Cortex of kidney (tissue), 1 donor: ENCODE measurements at places on chromosomes 13 and 19.

GRCh38 chr19:51439021-51439465, 19.2 kb downstream of the SIGLEC8 start:
- DNase-seq = no peak

DNA sequence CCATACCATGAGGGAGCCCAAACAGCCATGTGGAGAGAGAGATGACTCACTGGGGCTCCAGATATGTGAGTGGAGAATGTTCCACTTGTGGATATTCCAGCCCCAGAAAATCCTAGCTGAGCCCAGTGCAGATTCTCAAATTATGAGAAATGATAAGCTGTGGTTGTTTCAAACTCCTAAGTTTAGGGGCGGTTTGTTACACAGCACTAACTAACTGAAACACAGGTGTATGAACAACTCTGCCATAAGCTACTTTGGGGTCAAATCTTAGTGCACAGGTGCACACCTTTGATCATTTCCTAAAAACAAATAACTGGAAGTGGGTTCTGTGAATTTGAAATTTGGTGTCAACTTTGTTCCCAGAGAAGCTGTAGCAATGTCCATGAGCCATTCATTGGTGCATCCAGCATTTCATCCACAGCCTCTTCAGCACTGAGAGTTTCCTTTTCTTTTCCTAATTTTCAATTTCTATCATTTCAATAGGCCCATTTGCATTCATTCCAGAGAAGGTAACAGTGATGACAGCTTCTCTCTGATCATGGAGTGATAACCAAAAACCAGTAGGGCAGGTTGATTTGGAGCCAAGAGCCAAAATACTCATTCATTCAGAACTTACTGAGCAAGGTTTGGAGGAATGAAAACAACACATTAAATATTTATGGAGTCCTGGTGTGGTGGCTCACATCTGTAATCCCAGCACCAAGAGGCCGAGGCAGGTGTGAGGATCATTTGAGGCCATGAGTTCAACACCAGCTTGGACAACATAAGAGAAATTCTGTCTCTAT, 8.8 kb upstream of the CLPP start:
- no peak for DNase-seq

DNA sequence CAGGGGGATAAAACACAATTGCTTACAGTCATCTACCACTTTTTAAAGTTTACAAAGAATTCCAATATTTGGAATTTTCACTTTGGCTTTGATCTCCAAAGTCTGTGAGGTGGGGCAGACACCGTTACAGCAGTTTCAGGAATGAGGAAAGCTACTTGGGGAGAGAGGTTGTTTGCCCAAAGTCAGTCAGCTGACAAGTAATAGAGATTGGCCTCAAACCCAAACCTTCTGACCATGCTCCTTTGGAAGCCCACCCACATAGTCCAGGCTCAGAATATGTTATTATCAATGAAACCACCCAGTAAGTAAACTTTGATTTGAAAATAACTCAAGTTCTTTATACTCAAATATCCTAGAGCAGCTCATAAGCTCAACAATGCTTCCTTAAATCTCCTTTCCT, 29.0 kb downstream of the RXFP2 start:
- DNase-seq = no peak

GRCh38 chr19:34274827-34275625, 20.7 kb downstream of the GARRE1 start:
- no peak for DNase-seq

- DNase-seq = no peak
These were observed 61.0 kb upstream of the F7 start for GRCh38 chr13:113044391-113045114.

GRCh38 chr19:39351537-39352064, 9.4 kb downstream of the SAMD4B start:
- no peak for DNase-seq

- DNase-seq = no peak
These were observed 21.7 kb downstream of the MAU2 start for GRCh38 chr19:19342086-19343015.

- no peak for DNase-seq
These were observed 164.6 kb downstream of the FGF14 start for GRCh38 chr13:102237230-102237629.

DNA sequence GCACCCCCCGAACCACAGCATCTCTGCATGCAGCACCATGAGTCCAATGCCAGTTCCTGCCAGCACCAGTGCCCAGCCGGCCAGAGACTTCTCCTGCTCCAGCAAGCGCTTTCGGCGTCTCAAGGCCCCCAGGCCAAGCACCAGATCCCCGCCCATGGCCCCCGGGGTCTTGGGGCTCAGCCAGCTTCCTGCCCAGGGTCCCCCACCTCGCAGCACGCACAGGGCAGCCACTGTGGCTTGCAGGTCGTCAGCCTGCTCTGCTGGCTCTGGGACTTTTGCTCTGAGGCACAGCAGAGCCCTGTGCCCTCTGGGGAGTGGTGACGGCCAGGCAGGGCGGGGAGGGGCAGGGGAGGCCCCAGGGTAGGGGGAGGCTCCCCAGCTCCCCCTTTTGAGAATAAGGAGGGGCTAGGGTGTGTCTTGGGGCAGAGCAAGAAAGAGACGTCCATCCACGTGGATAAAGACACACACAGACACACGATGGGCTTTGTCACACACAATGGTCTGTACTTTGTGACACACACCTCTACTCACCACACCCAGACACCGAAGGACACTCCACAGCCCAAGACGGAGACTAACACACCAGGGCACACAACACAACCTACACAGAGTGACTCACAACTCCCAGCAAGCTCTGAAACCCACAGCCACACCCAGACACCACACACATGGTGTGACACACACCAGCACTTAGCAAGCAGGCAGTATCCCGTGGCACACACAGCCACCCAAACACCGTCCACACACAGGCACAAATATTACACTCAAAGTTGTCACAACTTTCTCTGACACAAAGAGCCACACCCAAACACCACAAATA, at the start of gene KCNN4:
Gene KCNN4 (minus strand): TSS at position 268 of the 820 bp plus-strand sequence. CDS start 112 bp downstream, at position 156.
- DNase-seq = no peak

DNA sequence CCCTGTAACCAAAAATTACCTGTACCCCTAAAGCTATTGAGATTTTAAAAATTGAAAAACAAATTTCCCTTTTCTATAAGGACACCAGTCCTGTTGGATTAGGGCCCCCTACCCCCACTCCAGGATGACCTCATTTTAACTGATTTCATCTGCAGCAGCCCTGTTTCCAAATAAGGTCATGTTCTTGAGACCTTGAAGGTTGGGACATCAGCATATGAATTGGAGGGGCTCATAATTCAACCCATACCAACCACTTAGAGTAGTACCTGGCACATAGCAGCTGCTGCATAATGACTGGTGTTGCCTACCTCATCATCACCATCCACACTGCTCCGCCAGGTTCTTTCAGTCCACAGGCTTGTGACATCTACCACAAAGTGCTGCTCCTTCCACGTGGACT, 17.6 kb downstream of the ZNF71 start:
- DNase-seq = no peak

- no peak for DNase-seq
These were observed 15.0 kb downstream of the ZNF114 start for GRCh38 chr19:48284896-48285295.

- no peak for DNase-seq
These were observed 235.2 kb downstream of the SLITRK5 start for GRCh38 chr13:87906411-87906810.

DNA sequence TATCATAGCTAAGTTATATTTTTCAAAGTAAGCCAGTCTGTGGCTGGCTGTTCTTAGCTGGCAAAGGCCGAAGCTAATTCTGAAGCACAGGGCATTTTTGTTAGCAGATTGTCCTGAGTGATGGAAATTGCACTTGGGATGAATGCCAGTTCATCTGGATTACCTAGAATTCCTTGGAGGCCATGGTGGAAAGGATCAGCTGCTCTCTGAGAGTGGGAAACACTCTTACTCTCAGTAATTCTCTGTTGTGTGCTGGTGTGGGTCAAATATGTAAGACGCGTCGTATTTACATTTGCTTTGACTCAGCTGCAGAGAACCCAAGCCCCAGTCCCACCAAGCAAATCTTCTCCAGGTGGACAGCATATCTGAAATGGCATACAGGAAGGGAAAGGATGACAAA, 60.7 kb upstream of the C1QTNF9B start:
- no peak for DNase-seq

DNA sequence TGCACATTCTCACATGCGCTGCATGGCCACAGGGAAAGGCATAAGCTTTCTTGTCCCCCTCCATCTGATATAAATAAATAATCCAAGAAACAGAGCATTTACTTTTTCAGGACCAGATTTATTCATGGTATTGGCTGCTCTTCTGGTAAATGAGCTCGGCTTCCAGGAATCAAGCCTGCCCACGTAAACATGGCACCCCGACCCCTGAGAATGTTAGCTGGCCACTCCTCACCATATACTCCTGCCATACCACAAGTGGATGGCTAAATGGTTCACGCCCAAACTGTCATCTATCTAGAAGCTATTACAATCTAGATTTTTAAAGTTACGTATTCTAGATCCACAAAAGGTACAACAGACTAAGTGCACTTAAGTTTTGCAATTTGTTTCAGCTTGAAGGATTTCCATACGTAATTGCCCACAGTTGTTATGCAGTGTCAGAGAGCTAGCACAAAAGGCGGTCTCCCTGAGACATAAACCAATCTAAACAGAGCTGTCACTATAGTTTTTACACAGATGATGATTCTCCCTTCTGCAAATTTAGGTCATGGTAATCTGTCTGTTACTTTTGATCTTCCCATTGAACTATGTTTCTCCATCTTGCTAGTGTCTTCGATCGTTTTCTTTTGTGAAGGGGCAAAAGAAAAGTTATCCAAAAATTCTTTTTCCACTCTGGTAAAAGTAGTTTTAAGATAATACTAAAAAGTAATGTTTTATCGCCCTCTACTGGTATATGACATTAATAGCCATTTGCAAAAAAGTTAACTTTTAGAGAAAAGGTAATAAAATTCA, 16.2 kb upstream of the FOXO1 start:
- no peak for DNase-seq

- no peak for DNase-seq
These were observed 25.8 kb upstream of the TMEM255B start for GRCh38 chr13:113732961-113733950.

DNA sequence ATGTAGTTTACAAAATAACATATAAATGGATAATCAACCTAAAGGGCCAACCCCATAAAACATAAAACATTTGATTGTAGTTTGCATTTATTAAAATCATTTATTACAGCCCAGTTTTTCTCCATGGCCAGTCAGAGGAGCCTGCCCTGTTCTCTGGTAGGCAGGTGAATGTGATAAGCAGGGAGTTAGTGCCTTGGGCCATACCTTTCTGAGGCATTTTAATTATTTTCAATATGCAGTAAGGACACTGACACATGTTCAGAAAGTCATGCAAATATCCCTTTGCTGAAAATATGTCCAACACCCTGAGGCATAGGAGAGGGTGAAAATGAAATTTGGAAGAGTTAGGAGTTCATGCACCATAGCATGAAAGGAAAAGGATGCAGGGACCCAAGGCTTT, 242.6 kb upstream of the EDNRB start:
- no peak for DNase-seq

DNA sequence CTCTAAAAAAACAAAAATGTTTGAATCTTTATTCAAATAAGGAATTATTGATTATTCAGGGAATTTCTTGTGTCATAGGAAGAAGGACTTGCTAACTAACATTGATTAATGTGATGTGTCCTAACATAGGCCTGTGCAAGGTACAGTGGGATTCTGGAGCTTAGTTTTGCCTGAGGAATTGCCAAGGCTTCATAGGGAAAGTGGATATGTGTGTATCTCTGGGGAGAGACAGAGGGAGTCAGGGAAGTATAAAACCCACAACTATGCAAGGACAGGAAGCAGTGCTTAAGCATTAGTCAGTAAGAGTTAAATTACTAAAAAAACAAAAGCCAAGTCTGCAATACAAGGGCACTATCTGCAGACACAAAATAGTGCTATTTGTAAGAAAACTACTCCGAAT, 59.6 kb downstream of the WDFY2 start:
- DNase-seq = no peak

DNA sequence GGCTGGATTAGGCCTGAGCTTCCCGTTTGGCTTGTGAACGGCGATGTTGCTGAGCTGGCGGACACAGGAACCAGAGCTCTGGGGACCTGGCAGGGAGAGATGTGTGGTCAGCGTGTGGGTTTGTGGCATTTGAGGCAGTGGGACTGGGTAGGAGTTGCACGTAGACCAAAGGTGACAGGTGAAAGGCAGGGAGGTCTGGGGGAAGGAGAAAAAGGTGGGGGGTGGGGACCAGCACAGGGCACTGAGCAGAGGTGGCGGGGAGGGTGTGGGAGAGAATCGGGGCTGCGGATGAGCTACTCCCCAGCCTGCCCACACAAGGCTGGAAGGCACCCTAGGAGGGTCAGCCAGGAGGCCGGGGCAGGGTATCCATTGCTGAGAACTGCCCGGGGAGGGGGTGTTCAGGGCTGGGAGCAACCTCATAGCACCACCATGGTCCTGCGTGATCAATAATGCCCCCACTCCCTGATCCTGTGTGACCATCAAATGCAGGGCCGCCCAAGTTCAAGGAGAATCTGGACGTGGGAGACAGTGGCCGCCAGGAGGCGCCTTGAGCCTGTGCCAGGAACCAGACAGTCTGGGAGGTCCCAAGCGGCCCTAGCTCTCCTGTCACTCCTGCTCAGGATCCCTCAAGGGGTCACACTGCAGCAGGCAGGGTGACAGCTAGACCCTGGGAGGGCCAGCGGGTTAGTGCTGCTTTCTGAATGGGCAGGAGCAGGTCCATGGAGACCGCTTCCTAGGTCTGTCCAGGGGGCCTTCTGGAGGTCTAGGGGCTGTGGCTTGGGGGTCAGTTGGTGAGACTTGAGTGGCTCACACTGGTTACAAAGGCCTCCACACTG, 12.8 kb upstream of the SELENOW start:
- no peak for DNase-seq

GRCh38 chr13:114043421-114044053, 69.7 kb upstream of the C13orf46 start:
- DNase-seq = no peak

DNA sequence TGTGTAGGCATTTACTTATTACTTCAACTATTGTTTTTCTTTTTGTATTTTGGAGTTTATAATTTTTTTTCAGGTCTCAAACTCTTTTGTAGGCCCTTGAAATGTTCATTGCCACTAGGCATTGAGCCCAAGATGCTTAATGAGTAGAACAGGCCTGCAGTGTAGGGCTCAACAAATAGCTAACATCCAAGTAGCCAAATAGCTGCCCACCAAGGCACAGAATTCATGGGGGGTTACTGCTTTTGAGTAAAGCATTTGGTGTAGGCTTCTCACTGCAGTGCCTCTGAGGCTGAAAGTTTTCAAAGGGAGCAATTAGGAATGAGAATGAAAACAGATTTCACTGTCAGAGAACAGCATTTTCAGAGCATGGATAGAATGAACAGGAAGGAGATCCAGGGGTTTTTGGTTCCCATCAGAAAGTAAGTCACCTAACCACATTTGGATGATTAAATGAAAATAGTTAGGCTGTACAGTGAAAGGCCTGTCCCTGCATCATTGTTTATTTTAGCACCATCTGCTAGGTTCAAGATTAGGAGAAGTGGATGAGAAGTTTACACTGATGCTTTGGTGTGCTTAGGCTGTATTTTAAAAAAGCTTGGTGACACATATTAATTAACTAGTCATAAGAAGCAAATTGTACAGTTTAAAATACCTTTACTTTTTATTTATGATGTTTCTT, 61.0 kb downstream of the EDNRB start:
- DNase-seq = no peak
